Tongue (tissue), 3 donors: ENCODE measurements at places on chromosomes 6 and 20. TPM values are rescaled to one million over a fixed set of nuclear protein-coding genes. Genes with fewer than 3 reads are reported as not detected.

The NOTCH4 gene
- 10.6 TPM for total RNA-seq

The KIF3B gene
- 16.3 TPM for total RNA-seq

- peak; percentile 36 for DNase-seq
Measured at GRCh38 chr6:104771258-104771832, 88.4 kb downstream of the HACE1 start.

- no peak for DNase-seq
Measured at GRCh38 chr6:53070806-53071205, 5.6 kb downstream of the FBXO9 start.

The DEFB132 gene
- total RNA-seq = not detected

DNA sequence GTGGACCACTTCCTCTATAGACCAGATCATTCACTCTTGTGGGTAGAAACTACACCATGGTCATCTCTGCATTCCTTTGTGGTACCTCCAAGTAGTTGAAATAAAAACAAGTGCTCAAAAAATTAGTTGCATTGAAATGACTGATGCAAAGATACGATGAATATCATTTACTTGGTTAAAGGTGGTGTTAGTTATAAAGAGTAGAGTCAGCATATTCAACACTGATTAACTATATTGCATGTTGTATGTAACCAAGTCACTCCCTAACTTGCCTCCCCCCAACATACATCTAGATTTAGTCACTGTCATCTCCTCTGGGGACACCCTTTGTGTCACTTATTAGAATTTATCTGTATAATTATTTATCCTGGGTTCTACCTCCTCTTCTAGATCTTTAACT lies 77.7 kb downstream of the SHLD1 start:
- no peak for DNase-seq

The MPIG6B gene
- total RNA-seq = not detected

GRCh38 chr6:42507901-42508300 lies 55.9 kb upstream of the UBR2 start:
- no peak for DNase-seq

The TFAP2C gene
- total RNA-seq = 9.2 TPM
